ENCODE measurements at places on chromosomes 4 and X. TPM values are rescaled to one million over a fixed set of nuclear protein-coding genes. Genes with fewer than 3 reads are reported as not detected.

The EDA2R gene
- total RNA-seq = 12.4 TPM

The STATH gene
- not detected for total RNA-seq

The SLC25A31 gene
- total RNA-seq = not detected

The DGAT2L6 gene
- total RNA-seq = not detected

The FGF13 gene
- not detected for total RNA-seq

The AGTR2 gene
- total RNA-seq = not detected

The TASL gene
- total RNA-seq = not detected

The CD38 gene
- total RNA-seq = 12.5 TPM

The MAGEB10 gene
- total RNA-seq = not detected

The ADAM29 gene
- not detected for total RNA-seq

The AKAP4 gene
- total RNA-seq = not detected

The ZCCHC18 gene
- total RNA-seq = not detected

The XAGE1A gene
- total RNA-seq = 53.0 TPM

The MAGEA2 gene
- total RNA-seq = 0.27 TPM

The KLHL4 gene
- total RNA-seq = 6.2 TPM

The GPRASP2 gene
- total RNA-seq = 5.4 TPM

The SSX4 gene
- not detected for total RNA-seq

The GLRA2 gene
- not detected for total RNA-seq

The GDPD2 gene
- 0.14 TPM for total RNA-seq

The ADGRG4 gene
- total RNA-seq = not detected

The PRKG2 gene
- total RNA-seq = 0.65 TPM

The ABLIM2 gene
- 4.4 TPM for total RNA-seq

The KCTD8 gene
- not detected for total RNA-seq

The PRDM5 gene
- total RNA-seq = 5.1 TPM

The SPIN2A gene
- total RNA-seq = 0.22 TPM

The FAM9B gene
- not detected for total RNA-seq

The LUZP4 gene
- not detected for total RNA-seq

The C4orf36 gene
- 1.3 TPM for total RNA-seq

The KLB gene
- total RNA-seq = 0.08 TPM

The IRS4 gene
- not detected for total RNA-seq

The ARX gene
- total RNA-seq = 0.48 TPM

The UBL4A gene
- total RNA-seq = 66.6 TPM

The FRAS1 gene
- total RNA-seq = 2.9 TPM

The UGT2B10 gene
- 0.15 TPM for total RNA-seq

The ZCCHC12 gene
- total RNA-seq = 0.24 TPM

The NDNF gene
- total RNA-seq = not detected

The USP26 gene
- total RNA-seq = not detected

The DCLK2 gene
- total RNA-seq = 9.7 TPM

The F8A3 gene
- 0.55 TPM for total RNA-seq

The UGT2B15 gene
- total RNA-seq = 0.08 TPM

The PAGE2B gene
- not detected for total RNA-seq

The DDX53 gene
- not detected for total RNA-seq

The IL2RG gene
- not detected for total RNA-seq

The LARP1B gene
- total RNA-seq = 12.1 TPM

All from A549 treated with Mapracorat at 1 μM for 4 hours (cell line).